ENCODE measurements at places on chromosomes 2 and 18.

GRCh38 chr18:47986620-47987387 lies 56.3 kb upstream of the SMAD2 start:
- DNase-seq: no peak

DNA sequence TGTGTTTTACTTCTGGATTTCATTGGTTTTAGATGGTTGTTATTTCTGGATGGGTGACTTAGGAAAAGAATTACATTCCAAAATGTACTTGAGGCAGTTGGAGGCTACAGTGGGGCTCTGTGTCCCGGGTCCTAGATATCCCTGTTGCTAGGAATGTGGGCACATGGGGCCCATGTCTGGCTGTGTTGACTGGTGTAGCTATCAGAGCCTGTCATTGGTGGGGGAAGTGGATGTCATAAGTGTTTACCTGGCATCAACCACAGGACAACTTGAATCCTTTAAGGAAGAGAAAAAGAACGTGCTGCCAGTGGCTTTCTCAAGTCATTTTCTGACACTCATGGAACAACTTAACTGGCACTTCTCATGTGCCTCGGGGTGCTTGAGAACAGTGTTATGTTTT lies 30.4 kb downstream of the IL18R1 start:
- no peak for DNase-seq

DNA sequence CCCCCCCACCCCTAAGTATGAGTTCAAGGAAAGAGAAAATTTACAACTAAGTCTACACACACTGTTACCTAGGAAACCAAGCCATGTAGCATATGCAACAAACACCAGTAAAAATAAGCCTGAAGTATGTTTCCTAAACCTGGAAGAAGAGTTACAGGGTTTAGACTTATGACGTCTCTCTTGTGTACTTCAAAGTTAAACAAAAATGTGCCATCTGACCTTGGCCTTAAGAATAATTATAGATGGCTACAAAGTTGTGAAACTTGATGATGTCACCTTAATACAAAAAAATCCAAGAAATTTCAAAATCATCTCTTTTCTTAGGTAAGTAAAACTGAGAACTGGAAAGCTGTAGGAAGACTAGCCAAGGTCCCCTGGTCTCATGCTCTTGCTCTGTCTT lies 297.6 kb upstream of the NRXN1 start:
- DNase-seq: no peak

DNA sequence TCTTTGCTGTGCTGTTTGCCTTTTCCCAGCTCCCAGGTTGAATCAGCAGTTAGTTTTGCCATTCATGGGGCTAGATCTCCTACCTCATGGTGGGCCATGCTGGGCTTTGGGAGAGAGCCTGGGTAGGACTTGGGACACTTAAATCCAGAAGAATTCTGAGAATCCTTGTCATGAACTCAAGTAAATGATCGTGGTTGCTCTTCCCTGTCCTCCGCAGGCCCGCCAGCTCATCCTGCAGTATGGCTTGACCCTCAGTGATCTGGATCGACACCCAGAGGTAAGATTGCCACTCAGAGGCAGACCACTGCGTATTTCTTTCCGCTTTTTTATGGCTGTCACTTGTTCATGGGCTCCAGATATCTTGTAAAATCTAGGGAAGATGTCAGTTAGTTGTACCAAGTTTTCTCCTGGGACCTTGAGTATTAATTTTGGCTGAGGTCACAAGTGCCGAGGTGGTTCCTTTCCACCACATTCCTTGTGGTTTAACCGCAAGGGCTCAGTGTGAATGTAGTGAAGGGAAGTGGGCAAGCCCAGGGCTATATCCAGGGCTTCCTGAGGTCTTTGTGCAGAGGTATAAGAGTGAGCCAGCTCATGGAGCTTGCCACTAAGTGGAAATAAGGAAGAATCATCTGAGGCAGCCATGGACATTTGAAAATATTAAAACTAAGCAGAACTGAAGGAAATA lies 37.7 kb downstream of the RPIA start:
- DNase-seq: no peak
